Mammary epithelial cell (primary cell): ENCODE measurements at places on chromosomes 3 and 15. TPM values are rescaled to one million over a fixed set of nuclear protein-coding genes. Genes with fewer than 3 reads are reported as not detected.

Gene UQCC5
- 27.7 and 35.3 TPM in 2 replicates for total RNA-seq

Gene RPL22L1
- 30.7 TPM for total RNA-seq

Gene CHRNA7
- total RNA-seq = not detected in 2 replicates

Gene NLGN1
- not detected in 2 replicates for total RNA-seq

Gene NPAP1
- not detected in 2 replicates for total RNA-seq

Gene AGTR1
- total RNA-seq = not detected in 2 replicates

Gene IRAK2
- total RNA-seq = 11.2 and 16.9 TPM in 2 replicates

Gene ZNF660
- 0.24 and 0.51 TPM in 2 replicates for total RNA-seq

Gene ST8SIA2
- total RNA-seq = 4.8 TPM

Gene AGBL1
- not detected for total RNA-seq

Gene PP2D1
- total RNA-seq = not detected

Gene GATA2
- not detected in 2 replicates for total RNA-seq

Gene SCN11A
- total RNA-seq = not detected

Gene A4GNT
- not detected for total RNA-seq

Gene SMAD6
- total RNA-seq = 0.09 TPM in 1 of 2 replicates, not detected in the other

Gene FSIP1
- total RNA-seq = 3.8 TPM

Gene GPR149
- total RNA-seq = not detected in 2 replicates

Gene CLDN16
- 0.21 and 1.3 TPM in 2 replicates for total RNA-seq

Gene SELENOS
- total RNA-seq = 81.2 and 130 TPM in 2 replicates

Gene APOD
- total RNA-seq = 31.7 TPM

Gene PAK2
- 29.5 TPM for total RNA-seq

Gene PPP1R14D
- total RNA-seq = not detected

Gene PIF1
- total RNA-seq = 3.9 and 17.3 TPM in 2 replicates

Gene NAALADL2
- 0.73 and 0.86 TPM in 2 replicates for total RNA-seq
